ENCODE measurements at places on chromosomes 16 and 17. TPM values are rescaled to one million over a fixed set of nuclear protein-coding genes. Genes with fewer than 3 reads are reported as not detected.

Gene TMEM92
- total RNA-seq: 0.93 TPM

Gene KRT33A
- total RNA-seq: not detected

Gene HOXB6
- 21.0 TPM for total RNA-seq

Gene LPO
- not detected for total RNA-seq

Gene HOXB3
- 15.9 TPM for total RNA-seq

Gene SLC47A2
- not detected for total RNA-seq

Gene CA7
- not detected for total RNA-seq

Gene SDK2
- 1.4 TPM for total RNA-seq

Gene NOG
- 0.63 TPM for total RNA-seq

Gene OSGIN1
- 14.4 TPM for total RNA-seq

Gene WNT9B
- 1.9 TPM for total RNA-seq

Gene TBC1D3G
- not detected for total RNA-seq

Gene MPG
- total RNA-seq: 49.1 TPM

Gene CLDN7
- 3.0 TPM for total RNA-seq

Gene TUBB3
- total RNA-seq: 2.8 TPM

Gene CHRNE
- total RNA-seq: 3.6 TPM

Gene HBM
- total RNA-seq: not detected

Gene CSH1
- not detected for total RNA-seq

Gene SEPHS2
- total RNA-seq: 28.1 TPM

Gene C16orf92
- total RNA-seq: not detected

Gene CCDC40
- 3.5 TPM for total RNA-seq

Gene SBK1
- 0.38 TPM for total RNA-seq

Gene SLC38A8
- not detected for total RNA-seq

Gene ESRP2
- total RNA-seq: 6.5 TPM

Gene KRTAP9-4
- not detected for total RNA-seq

Gene MTMR4
- total RNA-seq: 40.1 TPM

Gene FLOT2
- 95.0 TPM for total RNA-seq

Gene TMC6
- total RNA-seq: 44.6 TPM

Gene SMIM36
- not detected for total RNA-seq

All from omental fat pad (tissue), 4 donors.